ENCODE measurements at places on chromosomes 6 and 20.

- no peak for DNase-seq
Observed at GRCh38 chr6:160276126-160276525, 17.5 kb upstream of the SLC22A2 start.

DNA sequence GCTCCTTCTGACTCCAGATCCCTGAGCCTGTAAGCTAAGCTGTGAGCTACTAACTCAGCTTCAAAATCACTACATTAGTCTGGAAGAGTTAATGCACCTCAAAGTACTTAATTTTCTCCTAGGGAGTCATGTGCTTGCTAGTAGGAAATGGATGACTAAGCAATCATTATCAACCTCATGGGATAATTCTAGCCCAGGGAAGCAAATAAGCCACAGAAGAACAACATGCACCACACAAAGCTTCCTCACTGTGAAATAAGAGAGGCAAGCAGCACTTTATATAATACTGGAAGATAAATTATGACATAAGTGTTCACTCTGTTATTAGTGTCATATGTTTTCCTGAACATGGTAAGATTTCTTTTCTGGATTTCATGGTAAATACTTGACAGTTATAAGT, 57.9 kb upstream of the RCAN2 start:
- no peak for DNase-seq

GRCh38 chr6:118186672-118187567, 279.9 kb downstream of the SLC35F1 start:
- no peak for DNase-seq

- no peak for DNase-seq
Observed at GRCh38 chr20:3318226-3318884, 79.4 kb upstream of the SLC4A11 start.

GRCh38 chr6:105326833-105327770, 75.8 kb downstream of the PREP start:
- DNase-seq: no peak

- DNase-seq: peak; percentile 39
Observed at GRCh38 chr6:31614684-31615578, at the start of gene AIF1. TSS of gene AIF1 (plus strand) at chr6:31615234. CDS start at chr6:31615330, 96 bp downstream.

- DNase-seq: no peak
Observed at GRCh38 chr6:159727717-159728445, 575 bp downstream of the WTAP start.

DNA sequence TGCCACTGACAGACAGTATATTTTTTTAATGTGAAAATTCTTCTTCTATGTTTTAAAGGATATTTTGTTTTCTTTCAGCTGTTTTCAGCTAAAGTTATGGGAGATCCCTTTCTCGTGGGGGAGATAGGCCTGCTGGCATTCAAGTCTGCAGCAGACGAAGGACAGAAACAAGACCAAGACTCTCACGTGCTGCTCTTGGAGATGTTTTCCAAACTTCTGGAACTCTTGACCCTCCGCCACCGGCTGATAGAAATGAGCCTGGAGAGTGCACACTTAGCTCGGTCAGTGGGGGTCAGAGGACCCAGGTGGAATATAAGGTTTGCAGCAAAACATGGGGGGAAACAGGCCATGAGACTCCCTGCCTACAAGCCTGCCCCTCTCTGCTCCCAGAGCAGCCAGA, 120.5 kb downstream of the CD164 start:
- DNase-seq: no peak

DNA sequence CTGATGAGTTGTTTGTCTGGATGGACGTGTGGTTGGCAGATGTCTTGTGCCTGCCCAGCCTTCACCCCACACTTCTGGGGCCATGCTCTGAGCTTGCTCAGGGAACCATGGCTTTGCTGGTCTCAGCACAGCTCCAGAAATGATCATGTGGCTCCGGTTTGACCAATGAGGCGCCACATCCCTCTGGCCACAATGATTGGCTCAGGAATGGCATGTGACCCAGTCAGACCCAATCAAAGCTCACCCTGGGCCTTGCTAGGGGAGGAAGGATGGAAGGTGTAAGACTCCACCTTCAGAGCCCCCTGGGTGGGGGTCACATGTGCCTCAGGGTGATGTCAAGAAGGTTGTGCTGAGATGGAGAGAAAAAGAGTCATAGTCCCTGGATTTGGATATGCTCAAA, 281.6 kb upstream of the SULF2 start:
- DNase-seq: no peak

DNA sequence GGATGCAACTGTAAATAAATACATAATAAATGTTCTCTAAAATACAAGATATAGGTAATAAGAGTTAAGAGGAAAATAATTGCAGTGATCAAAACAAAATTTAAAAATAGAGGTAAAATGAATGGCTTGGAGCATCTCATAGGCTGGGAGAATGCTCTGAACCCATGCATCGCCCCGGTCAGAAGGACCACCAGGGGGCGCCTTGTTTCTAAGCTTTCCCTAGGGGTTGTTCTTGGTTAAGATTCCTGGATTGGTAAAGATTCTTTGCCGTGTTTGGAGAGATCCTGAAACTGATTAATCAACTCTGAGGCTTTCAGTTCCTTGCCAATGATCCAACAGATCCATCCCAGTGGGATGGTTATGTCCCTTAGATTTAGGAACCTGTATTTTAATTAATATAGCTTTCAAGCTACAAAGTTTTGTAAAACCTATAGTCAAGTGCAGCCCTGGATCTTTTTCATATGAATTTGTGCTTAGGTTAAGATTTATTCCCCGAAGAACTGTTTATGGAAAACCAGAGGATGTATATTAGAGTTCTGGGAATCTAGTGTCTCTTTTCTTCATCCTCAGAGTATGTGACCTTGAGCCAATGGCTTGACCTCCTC, 45.3 kb upstream of the PRELID3B start:
- DNase-seq: peak; percentile 68

DNA sequence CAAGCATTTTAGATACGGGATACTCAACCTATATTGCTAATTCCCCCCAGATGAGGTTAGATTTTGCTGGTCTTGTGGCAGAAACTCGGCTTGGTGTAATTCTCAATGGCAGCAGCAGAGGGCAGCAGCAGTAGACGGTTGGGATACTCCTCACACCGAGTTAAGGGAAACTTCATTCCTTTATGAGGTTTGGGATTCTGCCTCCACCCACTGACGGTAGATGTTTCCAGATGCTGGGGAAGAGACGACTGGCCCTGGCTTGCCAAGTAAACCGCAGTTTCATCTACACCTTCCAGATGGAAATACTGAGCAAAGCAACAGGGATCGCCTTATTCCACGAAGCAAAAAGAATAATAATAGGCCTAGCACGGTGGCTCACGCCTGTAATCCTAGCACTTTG, 8.2 kb upstream of the TBC1D7 start:
- DNase-seq: peak; percentile 82

GRCh38 chr6:109793021-109793420, 101.9 kb downstream of the FIG4 start:
- DNase-seq: no peak

DNA sequence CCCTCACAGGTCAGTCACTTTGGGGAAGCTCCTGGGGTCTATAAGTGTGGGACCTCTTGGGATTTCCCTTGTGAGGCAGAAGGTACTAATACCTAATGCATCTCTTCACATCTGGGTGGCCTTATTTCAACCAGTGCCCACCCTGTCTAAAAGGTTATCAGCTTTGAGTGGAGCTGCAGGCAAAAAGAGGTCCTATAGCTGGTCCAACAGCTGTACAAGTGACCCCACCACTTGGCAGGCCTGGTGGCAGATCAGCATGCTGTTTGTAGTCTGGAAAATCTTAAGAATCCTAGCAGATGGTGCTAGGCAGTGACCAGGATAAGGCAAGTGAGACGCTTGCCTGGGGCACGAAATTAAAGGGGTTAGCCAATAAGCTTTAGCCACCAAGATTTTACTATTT, 51.6 kb upstream of the GTSF1L start:
- no peak for DNase-seq

- no peak for DNase-seq
Observed at GRCh38 chr6:53982366-53983050, 128.7 kb upstream of the MLIP start.

DNA sequence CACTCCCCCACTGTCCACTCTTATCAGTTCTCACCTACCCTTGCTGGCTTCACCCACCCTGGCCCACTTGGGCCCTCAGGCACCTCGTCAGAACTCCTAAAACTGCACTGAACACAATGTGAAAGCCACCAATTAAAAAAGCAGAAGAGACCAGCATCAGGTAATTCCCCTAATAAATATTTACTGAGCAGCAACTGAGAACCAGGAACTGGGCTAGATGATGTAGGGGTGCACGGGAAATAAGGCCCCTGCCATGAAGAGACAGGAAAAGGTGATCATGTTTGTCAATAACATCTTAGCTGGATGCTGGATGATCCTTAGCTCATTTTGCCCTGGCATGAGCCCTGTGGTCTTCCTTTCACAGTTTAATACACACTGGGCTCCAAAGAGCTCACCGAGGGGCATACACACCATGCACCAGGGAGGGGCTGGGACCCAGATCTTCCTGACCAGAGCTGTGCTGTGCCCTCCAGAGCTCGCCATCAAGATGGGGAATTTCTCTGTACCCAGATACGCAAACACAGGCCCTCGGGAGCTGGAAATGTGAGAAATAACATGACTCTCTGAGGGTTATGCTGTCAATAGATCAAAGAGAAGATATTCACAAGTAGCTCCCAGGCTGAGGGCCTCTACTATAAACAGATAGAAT, 113.6 kb upstream of the SLC22A16 start:
- DNase-seq: no peak

DNA sequence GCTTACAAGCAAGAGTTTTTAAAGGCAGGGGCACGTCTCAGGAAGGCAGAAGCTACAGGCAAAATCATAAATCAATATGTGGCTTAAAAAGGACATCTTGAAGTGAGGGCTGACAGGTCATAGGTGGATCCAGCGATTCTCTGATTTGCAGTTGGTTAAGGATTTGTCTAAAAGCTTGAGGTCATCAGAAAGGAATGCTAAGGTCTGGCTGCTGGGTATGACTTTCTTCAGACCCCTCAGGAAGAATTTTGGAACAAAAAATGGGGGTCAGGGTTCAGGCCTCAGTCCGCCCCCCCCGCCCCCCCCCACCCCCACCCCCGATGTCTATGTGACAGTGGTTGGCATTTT, 261.9 kb downstream of the CDH4 start:
- DNase-seq: no peak

DNA sequence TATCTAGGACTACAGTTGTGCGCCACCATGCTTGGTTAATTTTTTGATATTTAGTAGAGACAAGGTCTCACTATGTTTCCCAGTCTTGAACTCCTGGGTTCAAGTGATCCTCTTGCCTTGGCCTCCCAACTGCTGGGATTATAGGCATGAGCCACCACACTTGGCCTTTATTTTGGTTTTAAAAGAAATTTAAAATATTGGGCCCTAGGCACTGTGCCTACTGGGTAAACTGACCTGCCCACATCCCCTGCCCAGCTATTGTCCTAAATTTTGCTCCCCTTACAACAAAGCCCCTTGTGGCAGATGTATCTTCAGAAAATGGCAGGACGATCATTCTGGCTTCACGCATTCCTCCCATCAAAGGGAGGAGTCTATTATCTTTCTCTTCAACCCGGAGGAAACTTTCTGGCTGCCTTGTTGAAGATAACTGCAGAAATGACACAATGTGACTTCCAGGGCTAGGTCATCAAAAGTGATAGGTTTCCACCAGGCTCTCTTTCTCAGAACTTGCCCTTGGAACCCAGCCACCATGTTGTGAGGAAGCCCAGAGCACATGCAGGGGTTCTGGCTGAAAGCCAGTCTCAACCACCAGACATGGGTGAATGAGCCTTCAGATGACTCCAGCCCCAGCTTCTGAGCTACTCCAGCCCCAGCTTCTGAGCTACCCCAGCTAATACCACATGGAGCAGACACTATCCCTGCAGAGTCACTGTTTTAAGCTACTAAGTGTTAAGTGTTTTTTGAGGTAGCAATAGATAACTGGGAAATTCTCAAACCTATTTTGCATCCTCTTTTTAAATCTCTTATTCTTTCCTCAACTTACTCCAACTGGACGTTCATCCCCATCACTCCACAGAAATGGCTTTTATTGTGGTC, 4.6 kb upstream of the GUCA1B start:
- peak; percentile 29 for DNase-seq

DNA sequence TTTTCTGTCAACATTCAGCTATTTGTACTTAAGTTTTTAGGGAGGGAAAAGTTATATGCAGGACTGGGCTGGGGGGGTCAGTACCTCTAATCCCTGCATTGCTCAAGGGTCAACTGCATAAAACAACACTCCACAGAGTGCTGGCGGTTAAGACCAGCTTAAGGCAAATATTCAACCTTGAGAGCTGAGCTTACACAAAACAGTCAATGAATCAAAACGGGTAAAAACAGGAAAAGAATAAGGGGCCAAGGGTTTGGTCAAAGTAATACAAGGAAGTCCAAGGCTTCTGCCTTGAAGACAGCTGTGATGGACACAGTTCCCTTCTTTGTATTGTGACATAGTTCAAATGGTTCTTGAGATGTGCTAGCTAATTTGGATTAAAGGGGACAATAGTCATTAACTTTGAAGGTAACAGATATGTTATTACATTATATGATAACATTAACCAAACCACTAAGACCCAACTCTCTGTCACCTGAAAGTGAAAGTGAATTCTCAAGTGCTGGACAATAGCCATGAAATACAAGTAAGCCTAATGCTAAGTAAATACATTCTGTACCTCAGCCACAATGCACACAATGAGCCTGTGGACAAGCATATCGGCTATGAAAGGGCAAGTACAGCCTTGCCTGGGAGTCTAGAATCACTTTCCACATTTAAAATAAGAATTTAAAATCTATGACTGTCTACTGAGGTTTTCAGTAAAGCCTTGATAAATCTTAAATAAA, 106.8 kb downstream of the PDE10A start:
- DNase-seq: no peak

DNA sequence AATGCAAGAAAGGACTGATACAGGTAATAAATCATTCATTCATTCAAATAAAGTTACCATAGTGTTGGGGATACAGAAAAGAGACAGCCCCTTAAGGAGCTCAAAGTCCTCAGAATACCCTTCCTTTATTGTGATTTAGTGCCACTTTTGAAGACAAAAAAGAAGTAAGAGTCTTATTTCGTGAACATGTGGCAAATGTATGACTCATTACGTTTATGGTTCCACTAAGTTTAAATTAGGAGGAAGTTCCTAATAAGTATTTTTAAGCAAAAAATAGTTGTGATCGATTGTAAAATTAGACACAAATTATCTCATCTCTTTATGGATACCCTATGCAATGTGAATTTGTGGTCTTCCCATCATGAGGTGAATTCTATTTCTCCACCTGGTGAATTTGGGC, 38.5 kb upstream of the GCLC start:
- DNase-seq: no peak

- DNase-seq: peak; percentile 8
Observed at GRCh38 chr6:85126485-85127167, 323.3 kb upstream of the NT5E start.

GRCh38 chr20:45462711-45463509, 6.6 kb upstream of the WFDC2 start:
- no peak for DNase-seq

- no peak for DNase-seq
Observed at GRCh38 chr20:36591854-36592641, 13.5 kb upstream of the RAB5IF start.

Data from AML-193 (cell line).